ENCODE measurements at places on chromosomes 4 and X. TPM values are rescaled to one million over a fixed set of nuclear protein-coding genes. Genes with fewer than 3 reads are reported as not detected.

Gene DMRTC1
- total RNA-seq, result not detected

Gene NPY5R
- not detected for total RNA-seq

DNA sequence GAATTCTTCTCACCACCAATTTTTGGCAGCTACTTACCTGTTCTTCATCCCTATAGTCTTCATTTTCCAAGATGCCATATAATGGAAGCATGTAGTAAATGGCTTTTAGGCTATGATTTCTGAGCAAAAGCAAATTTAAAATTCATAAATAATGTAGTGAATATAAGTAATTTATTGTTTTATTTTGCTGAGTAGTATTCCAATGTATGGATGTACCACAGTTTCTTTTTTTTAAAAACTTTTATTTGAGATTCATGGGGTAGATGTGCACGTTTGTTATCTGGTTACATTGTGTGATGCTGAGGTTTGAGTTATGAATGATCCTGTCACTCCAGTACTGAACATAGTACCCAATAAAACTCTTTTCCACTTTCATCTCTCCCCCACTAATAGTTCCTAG lies 369.1 kb downstream of the IL15 start:
- no peak for DNase-seq

DNA sequence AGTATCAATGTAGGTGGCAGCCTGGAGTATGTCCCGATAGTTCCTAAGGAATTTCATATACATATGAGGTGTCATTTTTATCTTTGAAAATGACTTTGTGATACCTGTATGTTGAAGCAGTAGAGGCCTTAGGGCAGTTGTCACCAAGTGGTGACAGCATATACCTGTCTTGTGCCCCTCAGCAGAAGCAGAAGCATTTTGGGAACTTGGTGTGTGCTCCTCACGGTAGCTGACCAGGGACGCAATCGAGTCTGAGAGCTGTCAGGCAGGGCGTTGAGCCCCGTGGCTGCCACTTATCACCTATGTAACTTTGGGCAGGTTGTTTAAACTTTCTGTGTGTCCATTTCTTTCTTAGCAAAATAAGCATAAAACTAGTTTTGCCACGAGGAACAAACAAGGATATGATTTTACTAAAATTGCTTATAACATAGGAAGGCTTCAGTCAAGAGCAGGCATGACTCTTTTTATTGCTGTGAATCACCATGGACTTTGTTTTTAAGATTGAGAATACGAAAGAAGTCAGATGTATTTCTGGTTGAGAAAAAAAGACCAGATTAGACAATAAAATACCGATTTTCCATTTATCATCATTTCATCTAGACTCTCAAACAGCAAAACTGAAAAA lies 161.5 kb downstream of the CPE start:
- no peak for DNase-seq

DNA sequence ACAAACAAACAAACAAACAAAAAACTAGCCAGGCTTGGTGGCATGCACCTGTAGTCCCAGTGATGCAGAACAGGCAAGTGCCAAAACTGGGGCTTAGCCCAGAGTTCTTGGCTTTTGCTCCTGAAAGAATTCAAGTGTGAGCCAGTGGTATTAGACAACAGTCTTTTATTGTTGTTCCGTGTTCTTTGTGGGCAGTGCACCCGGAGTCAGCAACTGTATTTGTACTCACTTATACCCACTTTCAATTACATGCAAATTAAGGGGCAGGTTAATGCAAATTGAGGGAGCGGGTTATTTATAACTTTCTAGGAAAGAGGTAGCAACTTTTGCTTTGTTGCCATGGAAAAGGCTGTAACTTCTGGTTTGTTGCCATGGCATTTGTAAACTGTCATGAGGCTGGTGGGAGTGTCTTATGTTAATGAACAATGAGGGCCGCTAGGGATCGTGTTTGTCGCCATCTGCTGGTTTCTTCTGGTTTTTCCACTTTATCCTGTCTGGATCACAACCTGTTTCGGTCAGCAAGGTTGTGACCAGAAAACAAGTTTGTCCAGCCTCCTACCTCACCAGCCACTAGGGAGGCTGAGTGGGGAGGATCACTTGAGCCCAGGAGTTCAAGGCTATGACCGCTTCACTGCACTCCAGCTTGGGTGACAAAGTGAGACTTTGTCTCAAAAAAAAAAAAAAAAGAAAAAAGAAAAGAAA lies 88.8 kb upstream of the ESX1 start:
- peak; percentile 36 for DNase-seq

DNA sequence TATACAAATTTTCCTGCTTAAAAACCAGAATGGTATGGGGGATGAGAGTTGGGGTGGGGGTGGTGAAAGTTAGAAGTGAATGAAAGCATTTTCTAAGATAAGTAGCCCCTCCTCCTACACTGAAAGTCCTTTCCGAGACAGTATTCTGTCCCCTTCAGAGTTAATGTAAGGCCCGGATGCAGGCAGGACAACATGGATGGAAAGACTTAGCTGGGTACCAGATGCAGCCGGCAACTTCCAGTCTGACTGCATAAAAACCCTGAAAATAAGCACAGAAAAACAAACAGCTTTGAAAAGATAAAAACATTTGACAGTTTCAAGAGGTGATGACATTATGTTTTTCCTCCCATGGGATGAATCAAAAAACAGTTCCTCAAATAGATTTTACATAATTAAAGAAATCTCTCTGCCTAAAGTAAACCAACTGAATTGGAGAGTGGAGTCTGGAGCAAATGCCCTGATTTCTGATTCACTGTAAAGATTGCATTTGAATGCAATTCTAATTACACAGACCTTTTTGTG lies 196.3 kb downstream of the GPAT3 start:
- no peak for DNase-seq

- no peak for DNase-seq
These were observed 47.3 kb upstream of the DOCK11 start for GRCh38 chrX:118448273-118448783.

- DNase-seq, result peak; percentile 18
These were observed 109.7 kb downstream of the ELOVL6 start for GRCh38 chr4:110088670-110089069.

GRCh38 chr4:70863099-70863790 lies 23.6 kb upstream of the GRSF1 start:
- DNase-seq, result no peak

- DNase-seq, result no peak
These were observed 22.3 kb upstream of the TMEM150C start for GRCh38 chr4:82583897-82584587.

- DNase-seq, result no peak
These were observed 548.1 kb downstream of the PACRGL start for GRCh38 chr4:21248331-21248730.

Gene ITIH6
- total RNA-seq, result not detected

Gene GLOD5
- total RNA-seq, result not detected

Gene PPP2R3B
- 26.1 TPM for total RNA-seq

Gene PPID
- total RNA-seq, result 47.5 TPM

Gene MRPS18C
- 58.1 TPM for total RNA-seq

GRCh38 chrX:66632981-66633380 lies 5.9 kb downstream of the EDA2R start:
- no peak for DNase-seq

DNA sequence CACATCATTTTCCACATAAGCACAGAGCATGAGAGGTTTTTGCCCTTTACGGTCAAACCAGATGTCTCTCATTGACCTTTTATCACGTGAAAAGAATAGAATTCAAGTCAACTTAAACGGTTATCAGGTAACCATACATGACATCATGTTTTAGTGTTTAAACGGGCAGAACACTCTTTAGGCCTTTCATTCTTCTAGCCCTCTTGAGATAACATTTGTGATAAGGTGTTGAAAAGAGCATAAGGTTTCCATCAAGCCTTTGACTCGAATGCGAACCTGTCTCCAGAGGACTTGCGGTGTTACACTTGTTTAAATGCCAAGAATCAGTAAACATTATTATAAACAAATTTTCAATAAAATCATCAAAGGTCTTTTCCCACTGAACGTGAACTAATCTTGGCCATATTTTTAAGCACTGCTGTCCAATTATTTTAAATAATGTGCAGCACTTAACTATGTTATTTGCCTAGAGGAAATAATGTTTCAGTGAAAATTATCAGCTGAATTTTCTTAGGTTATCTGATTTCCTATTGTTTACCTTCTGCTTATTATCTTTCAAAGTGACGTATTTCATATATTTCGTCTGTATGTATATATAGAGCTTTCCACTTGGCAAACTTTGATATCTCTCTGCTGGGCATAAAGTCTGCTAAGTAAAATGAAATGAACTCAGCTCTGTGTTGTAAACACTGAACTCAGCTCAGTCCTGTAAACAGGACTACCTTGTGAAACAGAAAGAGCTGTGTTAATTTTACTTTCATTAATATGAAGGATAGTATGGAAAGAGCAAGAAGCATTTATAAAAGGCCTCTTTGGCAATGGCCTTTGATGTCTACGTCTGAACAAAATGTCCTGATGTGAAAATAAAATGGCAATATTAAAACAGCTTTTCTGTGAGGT lies 33.3 kb downstream of the TENM3 start:
- DNase-seq, result no peak

Gene GPRASP2
- total RNA-seq, result 0.23 TPM

DNA sequence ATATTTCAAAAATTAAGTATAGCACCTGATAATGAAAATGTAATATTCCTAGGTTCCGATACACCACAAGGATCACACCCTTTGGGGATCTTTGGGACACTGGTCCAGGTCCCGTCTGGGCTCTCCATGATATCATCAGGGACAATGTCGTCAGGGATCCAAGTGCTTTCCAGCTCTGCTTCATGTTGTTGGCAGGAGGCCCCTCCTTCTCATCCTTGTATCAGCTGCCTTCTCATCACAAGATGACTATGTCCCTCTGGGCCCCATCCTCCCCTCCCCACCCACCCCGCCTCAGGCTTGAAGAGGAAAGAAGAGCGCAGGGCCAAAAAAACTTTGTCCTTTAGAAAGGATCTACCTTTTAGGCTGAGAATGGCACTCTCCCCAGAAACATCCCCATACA lies 128.3 kb upstream of the KLF3 start:
- no peak for DNase-seq

DNA sequence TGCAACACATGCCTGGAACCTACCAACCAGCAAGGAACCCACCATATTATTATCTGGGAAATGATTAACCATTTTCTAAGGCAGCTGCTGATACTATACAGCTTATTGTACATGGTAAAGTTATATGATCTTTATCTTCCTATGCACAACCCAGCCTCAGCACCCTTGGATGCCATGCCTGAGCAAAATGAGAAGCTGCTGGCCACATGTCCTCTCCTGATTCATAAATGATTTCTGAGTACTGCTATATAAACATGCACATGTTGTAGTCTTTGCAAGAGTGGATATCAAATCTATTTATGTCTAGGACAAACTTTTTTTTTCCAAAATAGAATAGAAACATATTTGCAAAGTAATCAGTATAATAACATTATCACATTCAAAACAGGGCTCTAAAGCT lies 1043.6 kb downstream of the CCSER1 start:
- no peak for DNase-seq

DNA sequence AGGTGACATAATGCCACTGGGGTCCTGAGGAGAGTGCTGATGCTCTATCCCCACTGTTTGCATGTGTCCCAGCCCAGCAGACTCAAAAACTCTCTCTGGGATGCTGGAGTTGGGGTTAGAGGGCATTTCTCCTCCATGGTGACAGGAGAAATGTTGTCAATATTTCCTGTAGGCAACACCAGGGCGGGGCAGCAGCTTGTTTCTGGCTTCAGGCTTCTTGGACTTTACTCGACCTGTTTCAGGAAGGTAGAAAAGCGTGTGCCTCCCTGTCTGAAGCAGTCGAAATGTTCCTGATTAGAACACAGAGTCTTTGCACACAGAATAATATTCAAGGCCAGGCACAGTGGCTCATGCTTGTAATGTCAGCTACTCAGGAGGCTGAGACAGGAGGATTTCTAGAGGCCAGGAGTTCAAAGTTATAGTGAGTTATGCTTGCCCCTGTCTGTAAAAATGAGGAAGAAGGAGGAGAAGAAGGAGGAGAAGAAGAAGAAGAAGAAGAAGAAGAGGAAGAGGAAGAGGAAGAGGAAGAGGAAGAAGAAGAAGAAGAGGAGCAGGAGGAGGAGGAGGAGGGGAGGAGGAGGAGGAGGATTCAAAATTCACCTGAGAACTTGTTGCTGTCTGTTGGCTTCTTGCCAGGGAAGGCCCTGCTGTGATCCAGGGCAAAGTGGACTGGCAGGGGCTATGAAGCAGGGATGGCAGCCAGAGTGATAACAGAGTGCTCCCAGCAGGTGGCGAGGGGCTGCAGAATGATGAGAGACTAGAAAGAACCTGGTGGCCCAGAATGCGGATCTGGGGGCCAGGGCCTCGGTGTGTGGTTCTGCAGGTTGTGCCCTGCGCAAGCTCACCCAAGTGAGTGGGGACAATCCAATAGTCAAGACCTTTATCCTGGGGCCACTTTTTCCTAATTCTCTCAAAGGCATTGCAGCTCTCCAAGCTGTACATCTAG lies 82.9 kb downstream of the RTL5 start:
- no peak for DNase-seq

DNA sequence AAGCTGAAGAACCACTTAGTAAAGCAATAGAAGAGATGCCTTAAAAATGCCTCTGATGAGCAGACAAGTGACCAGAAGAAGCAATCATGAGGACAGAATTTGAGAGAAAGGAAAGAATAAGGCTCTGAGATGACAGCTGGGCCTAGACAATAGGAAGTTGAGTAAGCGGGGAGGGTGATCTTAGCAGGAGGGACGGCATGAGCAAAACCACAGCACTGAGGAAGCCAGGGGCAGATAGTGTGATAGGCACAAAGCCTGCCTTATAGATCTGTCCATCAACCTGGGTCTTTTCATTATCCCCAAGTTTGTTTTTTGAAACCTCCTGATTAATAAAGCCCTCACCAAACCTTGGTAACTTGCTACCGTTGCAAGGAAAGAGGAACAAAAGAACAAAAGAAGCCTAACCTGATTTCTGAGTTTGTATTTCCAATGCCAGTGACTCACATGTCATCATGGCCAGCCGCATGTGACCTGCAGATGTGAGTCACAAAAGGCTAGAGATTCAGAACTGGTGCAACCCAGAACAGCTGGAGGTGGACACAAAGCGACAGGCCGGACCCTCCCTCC lies 55.7 kb upstream of the PPARGC1A start:
- DNase-seq, result no peak

GRCh38 chrX:38055170-38055847 lies 49.0 kb downstream of the SYTL5 start:
- DNase-seq, result no peak

GRCh38 chr4:112201915-112202505 lies 29.6 kb upstream of the AP1AR start:
- DNase-seq, result no peak

DNA sequence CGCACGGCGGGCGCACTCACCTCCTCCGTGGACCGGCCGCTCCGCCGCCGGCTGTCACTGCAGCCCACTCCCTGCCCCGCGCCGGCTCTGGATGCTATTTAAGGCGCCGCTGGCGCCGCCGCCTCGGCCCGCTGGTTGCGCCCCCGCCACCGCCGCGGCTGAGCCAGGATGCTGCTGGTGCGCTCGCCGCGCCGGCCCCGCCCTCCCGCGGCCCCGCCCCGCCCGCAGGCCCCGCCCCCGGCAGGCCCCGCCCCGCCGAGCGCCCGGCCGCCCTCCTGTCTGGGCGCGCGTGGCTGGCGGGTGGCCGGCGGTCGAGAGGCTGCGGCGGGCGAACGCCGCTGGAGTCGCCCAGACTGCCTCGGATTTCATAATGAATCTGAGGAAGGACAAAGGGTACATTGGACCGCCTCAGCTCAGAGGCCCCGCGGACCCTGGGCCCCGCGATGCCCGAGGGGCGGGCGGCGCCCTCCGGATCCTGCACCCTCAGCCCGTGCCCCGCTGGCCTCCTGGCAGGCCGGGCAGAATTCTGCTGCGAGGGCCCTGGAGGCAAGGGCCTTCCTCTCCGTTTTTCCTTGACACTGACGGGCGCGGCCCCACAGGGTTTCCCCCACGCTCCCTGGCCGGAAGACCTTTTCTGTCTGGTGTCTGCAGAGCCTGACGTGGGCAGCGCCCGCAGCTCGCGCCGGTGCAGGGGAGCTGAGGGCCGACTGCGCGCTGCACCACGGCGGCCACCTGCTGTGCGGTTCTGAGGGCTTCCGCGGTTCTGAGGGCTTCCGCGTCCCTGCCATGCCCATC lies at the start of gene ACSL1:
ACSL1 (minus strand) TSS at position 73 of the 795 bp plus-strand sequence. CDS start 22,454 bp downstream, outside the sequence.
- DNase-seq, result peak; percentile 79

Measured in activated CD4-positive, alpha-beta memory T cell treated with anti-CD3 and anti-CD28 coated beads, Interleukin-2, amount 10 ng/mL, durations not matched to agents 7 days and 5 days (primary cell).